ENCODE measurements at places on chromosomes 5 and 9.

DNA sequence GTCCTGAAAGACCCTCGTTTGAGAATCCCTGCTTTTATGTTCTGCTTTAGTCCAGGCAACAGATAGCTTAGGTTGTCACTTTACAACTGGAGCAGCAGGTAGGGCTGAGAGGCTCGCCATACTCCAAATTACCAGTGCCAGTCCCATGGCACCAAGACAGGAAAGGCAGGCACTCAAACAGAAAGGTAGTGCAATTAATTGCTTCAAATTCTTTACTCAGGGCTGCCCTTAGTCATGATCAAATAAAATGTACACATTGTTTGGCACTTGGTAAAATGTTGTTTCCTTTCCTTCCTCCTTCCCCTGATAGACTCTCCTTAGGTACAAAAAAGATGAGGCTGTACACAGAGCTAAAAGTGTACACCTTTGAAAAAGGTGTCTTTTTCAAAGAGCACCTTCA is 115.8 kb upstream of the CCDC152 start:
- DNase-seq, result no peak

DNA sequence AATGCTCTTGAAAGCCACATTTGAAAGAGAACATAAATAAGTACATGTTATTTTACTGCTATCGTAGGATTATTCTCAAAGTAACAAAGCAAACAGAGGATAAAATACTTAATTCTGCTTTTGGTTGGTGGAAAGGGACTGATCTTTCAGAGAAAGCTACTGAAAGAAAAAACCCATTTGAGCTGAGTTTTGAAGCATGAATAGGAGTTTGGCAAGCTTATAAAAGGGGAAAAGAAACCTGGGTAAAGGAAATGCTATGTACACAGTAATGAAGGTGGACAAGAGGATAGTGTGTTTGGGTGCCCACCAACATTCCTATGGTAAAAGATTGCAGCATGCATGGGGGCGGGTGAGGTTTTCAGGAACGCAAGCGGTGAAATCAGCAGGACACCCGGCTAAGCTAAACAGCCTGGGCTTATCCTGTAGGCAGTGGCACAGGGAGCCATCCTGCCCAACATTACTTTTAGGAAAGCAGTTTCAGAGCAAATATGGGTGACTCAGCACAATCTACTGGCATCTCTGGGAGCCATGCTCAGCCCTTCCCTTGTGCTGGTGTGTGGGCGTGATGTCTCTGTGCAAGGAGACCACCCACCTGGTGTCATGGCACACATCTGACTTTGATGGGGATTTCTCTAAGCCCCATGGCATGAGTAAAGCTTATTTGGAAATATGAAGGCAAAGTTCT is 673.9 kb upstream of the KLF4 start:
- no peak for DNase-seq

- DNase-seq, result no peak
Observed at GRCh38 chr5:78537821-78538220, 110.8 kb downstream of the LHFPL2 start.

DNA sequence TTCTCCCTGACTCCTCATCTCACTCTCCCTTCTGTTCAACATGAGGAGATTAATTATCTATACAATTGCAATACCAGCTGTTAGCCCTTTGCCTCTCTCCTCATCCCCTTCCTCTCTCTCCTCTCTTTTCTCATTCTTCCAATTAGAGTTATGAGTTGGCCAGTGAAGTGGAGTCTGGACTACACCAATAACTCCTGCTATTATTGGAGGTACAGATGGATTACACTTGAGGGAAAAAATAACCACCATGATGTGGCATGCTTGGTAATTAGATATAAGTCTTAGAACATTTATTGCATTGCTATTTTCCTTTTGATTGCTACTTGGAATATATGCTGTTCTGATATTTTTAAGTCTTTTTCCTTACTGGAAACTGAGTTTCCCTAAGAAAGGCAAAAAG is 159.2 kb downstream of the FRMD3 start:
- no peak for DNase-seq

DNA sequence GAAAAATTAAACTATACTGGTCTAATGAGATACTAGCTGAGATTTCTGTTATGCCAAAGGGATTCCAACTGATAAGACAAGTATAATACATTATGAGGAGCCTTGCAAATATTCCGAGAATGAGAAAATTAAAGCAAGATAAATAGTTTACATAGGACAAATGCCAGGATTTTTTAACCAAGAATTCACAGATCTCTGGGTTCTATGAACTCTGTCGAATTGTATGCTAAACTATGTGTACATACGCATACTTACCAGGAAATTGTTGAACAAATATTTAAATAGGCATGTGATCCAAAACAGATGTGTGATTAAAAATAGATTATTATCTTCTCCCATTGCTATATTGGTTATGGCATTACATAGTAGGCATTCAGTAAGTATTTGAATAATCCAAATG is 616.6 kb downstream of the GABRG2 start:
- DNase-seq, result no peak

GRCh38 chr9:99119976-99120655 is 15.2 kb downstream of the TGFBR1 start:
- DNase-seq, result no peak

DNA sequence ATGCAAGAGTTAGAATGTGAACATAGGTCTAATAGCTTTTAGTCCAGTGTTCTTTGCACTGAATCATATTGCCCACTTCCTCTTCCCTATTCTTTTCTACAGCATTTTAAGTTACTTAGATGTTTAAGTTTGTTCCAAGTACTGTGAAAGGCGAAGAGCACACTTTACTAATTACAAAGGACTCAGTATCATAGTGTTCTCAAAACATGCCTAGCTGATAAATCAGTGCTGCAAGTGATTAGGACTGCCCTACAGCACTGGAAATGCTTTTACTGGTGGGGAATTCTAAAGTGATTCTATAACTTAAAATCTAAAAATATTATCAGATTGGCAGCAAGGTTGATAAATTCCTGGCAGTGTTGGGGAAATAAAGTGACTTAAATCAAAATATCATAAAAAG is 177.9 kb upstream of the KCNN2 start:
- DNase-seq, result no peak

DNA sequence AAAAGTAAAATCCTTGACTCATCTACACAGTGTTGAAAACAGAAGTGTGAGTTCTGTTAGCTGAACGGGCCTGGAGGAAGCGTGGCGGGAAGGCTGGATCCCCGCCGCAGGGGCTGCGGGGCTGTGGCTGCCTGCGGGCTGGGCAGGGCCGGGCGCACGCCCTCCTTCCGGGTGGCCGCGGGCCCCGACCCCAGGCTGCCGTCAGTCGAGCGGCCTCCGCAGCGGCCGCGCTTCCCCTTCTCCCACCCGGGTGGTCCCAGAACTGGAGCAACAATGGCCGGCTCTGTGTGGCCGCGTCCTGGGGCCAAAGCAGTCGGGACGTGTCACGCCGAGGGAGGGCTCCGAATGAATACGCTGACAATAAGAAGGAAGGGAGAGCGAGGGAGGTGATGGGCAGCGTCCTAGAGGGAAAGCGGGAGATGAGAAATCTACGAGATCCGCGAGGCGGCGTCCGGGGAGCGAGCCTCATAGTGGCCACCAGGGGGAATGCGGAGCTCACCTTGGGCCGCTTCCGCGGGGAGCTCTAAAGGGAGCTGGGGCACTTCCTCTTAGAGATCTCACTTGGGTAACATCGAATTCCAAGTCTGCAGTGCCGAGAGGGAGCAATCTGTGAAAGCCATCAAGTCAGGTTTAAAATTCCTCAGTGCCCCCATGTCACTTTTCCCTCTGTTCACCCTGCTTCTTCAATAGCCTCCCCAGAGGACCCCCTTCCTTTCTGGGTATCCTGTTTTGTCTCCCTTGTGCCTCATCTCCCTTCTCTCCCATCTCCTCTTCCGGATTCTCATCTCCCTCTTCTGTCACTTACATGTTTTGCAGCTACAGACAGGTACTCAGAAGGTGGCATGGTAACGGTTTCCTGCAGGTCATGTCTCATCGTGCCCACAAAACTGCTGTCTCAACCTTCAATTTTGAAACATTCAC is 83.9 kb downstream of the SLC1A3 start:
- DNase-seq, result peak; percentile 43

DNA sequence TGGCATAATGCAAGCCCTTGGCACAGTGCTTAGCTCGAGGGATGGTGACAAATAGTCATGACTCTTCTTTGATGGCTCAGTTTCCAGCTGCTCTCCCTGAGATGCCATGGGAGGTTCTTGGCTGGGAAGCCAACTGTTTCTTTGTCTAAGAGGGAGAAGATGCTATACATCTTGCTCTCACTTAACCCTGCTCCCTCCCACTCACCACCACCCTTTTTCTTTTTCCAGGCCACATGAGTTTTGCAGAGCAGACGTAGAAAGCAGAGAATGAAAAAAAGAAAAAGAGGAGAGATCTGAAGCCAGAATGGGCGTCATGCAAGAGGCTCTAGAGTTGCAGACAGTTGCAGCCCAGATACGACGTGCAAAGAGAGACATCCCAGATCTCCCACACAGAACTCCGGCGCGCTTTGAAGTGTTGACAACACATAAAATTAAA is 160.5 kb downstream of the FGF18 start:
- DNase-seq, result no peak

- DNase-seq, result no peak
Observed at GRCh38 chr5:17287501-17288155, 70.2 kb downstream of the BASP1 start.

- DNase-seq, result no peak
Observed at GRCh38 chr9:14301583-14302021, 12.3 kb downstream of the NFIB start.

DNA sequence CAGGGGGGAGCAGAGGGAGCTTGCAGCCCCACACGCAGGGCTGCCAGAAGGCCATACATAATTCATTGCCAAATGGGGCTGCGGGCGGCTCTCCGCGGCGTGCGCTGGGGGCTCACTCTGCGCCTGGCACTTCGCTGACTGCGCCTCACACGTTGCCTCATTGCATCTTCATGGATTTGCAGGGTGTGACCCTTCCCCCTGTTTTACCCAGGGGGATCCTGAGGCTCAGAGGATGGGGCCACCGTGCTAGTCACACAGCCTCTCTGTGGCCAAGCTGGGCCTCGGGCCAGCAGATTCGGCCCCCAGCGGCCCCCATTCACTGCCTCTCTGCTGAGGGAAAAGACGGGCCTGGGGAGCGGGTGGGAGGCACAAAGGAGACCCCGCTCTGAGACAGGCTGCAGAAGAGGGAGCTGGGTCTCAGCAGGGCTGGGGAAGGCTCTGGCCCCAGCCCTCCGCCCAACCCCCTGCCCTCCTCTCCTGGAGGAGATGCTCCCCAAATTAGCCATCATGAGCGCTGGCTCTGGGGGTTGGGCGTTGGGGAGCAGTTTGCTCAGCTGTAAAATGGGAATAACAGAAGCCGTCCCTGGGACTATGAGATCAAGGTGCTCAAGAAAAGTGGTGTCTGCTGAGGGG is 115.5 kb downstream of the C9orf50 start:
- no peak for DNase-seq

DNA sequence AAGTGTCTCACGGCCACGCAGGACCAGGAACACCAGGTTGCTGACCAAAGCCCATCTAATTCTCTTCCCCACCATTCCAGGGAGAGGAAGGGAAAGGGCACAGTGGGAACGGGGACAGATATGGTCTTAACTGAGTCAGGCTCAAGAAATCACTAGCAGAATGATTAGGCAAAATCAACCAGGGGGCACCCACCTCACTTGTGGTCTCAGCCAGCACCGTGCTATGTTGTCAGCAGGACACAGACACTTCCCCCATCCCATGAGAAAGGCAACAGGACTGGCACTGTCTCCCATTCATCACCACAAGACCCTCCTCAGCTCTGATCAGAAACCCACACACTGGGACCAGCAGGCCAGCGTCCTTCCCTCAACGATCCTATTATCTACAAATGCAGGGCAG is 2.9 kb downstream of the BICD2 start:
- DNase-seq, result no peak

- no peak for DNase-seq
Observed at GRCh38 chr9:94921092-94921471, 194.6 kb downstream of the AOPEP start.

DNA sequence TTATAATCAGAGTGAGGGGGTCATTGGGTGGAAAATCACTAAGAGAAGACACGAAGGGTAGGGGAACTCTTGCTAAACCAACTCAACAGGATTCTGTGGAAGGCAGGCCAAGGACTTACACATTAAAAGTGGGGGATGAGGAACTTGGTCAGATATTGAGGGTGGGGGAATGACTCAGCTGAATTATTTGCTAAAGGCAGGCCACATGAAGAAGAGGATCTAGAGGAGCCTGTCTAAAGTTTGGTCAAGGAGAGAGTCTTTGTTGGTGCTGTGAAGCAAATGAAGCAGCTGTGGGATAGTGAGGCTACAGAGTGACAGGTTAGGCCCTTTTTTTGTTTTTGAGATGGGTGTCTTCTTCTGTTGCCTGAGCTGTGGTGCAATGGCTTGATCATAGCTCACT is 63.9 kb upstream of the SPRY4 start:
- no peak for DNase-seq

GRCh38 chr5:168808051-168808616 is 229.0 kb upstream of the PANK3 start:
- no peak for DNase-seq

DNA sequence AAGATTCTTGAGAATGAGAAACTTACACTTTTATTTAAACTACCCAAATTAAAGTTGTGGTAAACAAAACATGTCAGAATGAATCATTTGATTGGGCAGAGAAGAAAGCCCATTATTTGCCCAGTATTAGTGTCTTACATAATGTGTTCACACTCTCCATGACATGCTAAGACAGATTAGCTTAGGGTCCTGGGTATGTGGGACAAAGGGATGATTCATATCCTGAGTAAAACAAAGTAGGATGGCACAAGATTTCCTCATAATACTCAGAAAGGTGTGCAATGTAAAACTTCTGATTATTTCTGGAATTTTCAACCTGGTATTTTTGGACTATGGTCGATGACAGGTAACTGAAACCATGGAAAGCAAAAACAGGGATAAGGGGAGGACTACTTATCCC is 183.9 kb upstream of the POU5F2 start:
- DNase-seq, result no peak

GRCh38 chr5:136279314-136279713 is 86.0 kb downstream of the TRPC7 start:
- DNase-seq, result no peak

DNA sequence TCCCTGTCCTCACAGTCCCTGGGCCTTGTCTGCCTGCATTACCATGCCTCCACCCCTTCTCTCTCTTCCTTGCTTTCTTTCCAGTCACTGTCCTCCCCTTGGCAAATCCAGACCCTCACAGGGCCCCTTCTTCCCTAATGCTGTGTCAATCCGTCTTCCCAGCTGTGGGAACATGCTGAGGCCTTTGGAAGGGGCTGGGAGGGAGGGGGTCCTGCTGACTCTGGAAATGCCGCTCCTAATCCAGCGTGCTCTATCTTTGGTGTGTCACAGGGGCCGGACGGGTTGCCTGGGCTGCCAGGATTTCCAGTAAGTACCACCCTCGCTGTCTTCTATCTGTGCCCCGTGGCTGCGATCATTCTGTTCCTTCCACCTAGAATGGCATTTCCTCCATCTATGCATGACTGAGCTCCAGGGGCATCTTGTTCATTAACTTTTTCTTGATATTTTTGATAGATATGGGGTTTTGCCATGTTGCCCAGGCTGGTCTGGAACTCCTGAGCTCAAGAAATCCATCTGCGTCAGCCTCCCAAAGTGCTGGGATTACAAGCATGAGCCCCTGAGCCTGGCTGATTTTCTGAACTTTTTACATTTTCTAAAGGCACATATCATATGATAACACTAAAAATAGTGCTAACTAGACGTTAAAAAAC is 64.5 kb upstream of the TGFBR1 start:
- no peak for DNase-seq

GRCh38 chr5:56247592-56247991 is 14.5 kb upstream of the ANKRD55 start:
- no peak for DNase-seq
